CD4-positive, alpha-beta T cell (primary cell): ENCODE measurements at places on chromosomes 11 and 22. TPM values are rescaled to one million over a fixed set of nuclear protein-coding genes. Genes with fewer than 3 reads are reported as not detected.

MUC5AC gene
- total RNA-seq, result not detected

KLHDC7B gene
- total RNA-seq, result 2.3 TPM

MYOD1 gene
- not detected for total RNA-seq

ESAM gene
- total RNA-seq, result 0.38 TPM

DNA sequence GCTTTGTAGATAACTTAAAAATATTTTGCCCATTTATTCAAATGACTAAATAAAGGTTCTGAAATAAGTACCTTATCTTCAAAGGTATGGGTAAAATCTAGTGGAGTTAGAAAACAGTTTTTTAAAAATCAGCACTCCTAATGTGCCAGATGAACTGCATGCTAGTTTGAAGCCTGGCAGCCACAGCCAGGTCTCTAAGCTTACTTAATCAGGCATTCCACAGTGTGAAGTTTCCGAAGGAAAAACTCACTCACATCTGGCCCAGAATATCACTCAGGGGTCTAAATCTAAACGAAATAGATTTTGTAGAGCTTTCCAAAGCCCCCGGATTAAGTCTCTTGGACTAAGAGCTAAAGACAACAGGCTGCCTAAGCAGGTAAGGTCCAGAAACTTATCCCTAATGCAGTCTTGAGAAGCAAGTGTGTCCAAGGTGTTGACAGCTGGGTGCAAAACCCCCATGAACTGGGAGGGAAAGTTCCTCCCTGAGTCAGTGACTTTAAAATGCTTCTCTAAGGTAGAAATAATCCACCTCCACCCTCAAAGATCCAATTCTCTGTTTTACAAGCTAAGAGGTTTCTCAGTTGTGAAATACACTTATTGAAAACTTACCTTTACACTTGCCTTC, 157.6 kb downstream of the FCHSD2 start:
- no peaks in the 10 kb centered on the region for H3K4me1 ChIP-seq
- no peak for DNase-seq
- H3K36me3 ChIP-seq, result peaks cover 31% of the 10 kb centered on the region
- no peaks in the 10 kb centered on the region for H3K27me3 ChIP-seq
- H3K27ac ChIP-seq, result no peak overlapping the region

DNA sequence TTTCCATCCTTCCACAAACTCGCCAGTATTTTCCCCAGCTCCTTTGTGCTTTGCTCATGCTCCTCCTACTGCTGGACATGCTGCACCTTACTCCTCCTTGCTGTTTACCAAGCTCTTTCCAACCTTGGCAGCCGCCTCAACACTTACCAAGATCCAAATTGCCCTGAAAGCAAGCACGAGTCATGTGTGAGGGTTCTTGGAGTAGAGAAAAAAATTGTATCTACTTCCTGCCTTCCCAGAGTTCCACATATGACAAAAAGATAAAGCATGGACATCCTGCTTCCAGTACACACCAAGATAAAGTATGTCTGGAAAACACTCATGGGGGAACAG, 767.5 kb downstream of the NTM start:
- no peak overlapping the region for H3K27ac ChIP-seq
- no peaks in the 10 kb centered on the region for H3K4me1 ChIP-seq
- H3K36me3 ChIP-seq, result no peaks in the 10 kb centered on the region
- H3K4me3 ChIP-seq, result no peak overlapping the region

DNA sequence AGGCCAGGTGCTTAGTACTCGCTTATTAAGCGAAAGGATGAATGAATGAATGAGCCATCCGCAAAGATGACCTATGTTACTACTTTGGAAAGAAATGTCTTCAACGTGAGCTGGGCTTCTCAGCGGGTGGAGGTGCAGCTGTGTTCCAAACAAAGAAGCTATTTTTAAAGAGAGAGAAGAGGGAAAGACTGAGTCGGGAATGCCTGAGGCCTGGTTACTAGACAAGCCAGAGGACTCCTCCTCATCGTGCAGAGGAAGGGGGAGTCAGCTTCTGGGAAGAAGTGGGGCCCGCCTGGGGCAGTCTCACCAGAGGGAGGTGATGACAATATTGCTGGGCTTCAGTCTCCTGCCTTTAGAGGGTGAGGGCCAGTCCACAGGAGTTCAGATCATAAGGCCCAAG, 30.4 kb upstream of the CD5 start:
- H3K4me3 ChIP-seq, result no peak overlapping the region
- peaks cover 73% of the 10 kb centered on the region for H3K4me1 ChIP-seq
- no peak for DNase-seq
- peak overlapping the region; percentile 58 for H3K27ac ChIP-seq
- no peaks in the 10 kb centered on the region for H3K27me3 ChIP-seq

- H3K27ac ChIP-seq, result no peak overlapping the region
- no peaks in the 10 kb centered on the region for H3K27me3 ChIP-seq
- H3K4me1 ChIP-seq, result no peaks in the 10 kb centered on the region
- no peak for DNase-seq
- no peak overlapping the region for H3K4me3 ChIP-seq
- no peaks in the 10 kb centered on the region for H3K36me3 ChIP-seq
Observed at GRCh38 chr22:28589102-28589750, 90.4 kb downstream of the TTC28 start.

GRCh38 chr11:125426818-125427528, 69.1 kb downstream of the FEZ1 start:
- no peak overlapping the region for H3K27ac ChIP-seq
- peaks cover 4% of the 10 kb centered on the region for H3K4me1 ChIP-seq
- H3K36me3 ChIP-seq, result no peaks in the 10 kb centered on the region
- H3K27me3 ChIP-seq, result no peaks in the 10 kb centered on the region
- no peak overlapping the region for H3K4me3 ChIP-seq

GRCh38 chr11:128904656-128905344, 13.6 kb downstream of the KCNJ5 start:
- no peak for DNase-seq
- no peak overlapping the region for H3K27ac ChIP-seq
- peaks cover 22% of the 10 kb centered on the region for H3K4me1 ChIP-seq
- no peaks in the 10 kb centered on the region for H3K36me3 ChIP-seq

- no peak overlapping the region for H3K4me3 ChIP-seq
- H3K27me3 ChIP-seq, result no peaks in the 10 kb centered on the region
- H3K4me1 ChIP-seq, result no peaks in the 10 kb centered on the region
- H3K27ac ChIP-seq, result no peak overlapping the region
- H3K36me3 ChIP-seq, result no peaks in the 10 kb centered on the region
Observed at GRCh38 chr22:37387793-37388192, 39.5 kb downstream of the ELFN2 start.

DNA sequence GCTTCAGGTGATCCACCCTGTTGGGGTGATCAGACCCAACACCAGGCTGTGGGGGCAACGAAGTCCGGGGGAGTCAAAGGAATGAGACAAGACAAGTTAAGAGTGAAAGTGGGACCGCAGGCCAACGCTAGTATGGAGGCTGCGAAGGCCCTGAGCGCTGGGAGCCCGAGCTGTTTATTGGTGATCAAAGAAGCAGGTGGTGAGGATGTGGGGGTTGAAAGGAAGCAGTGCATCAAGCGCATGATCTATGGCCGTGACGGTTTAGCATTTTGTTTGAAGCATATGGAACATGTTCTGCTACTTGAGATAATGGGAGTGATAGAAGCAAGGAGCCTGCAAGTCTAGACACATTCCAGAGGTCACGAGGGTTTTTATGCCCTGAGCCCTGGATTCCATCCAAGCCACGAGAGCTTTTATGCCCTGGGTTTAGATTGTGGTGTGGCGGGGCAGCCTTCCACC, 49.5 kb downstream of the MCHR1 start:
- no peaks in the 10 kb centered on the region for H3K27me3 ChIP-seq
- peak; percentile 80 for DNase-seq
- peaks cover 72% of the 10 kb centered on the region for H3K4me1 ChIP-seq
- H3K4me3 ChIP-seq, result no peak overlapping the region
- H3K27ac ChIP-seq, result peak overlapping the region; percentile 64

- H3K4me1 ChIP-seq, result peaks cover 96% of the 10 kb centered on the region
- peaks cover 96% of the 10 kb centered on the region for H3K27me3 ChIP-seq
- peak overlapping the region; percentile 54 for H3K4me3 ChIP-seq
- DNase-seq, result no peak
Observed at GRCh38 chr11:31813391-31814175, 2.5 kb upstream of the PAX6 start.

DNA sequence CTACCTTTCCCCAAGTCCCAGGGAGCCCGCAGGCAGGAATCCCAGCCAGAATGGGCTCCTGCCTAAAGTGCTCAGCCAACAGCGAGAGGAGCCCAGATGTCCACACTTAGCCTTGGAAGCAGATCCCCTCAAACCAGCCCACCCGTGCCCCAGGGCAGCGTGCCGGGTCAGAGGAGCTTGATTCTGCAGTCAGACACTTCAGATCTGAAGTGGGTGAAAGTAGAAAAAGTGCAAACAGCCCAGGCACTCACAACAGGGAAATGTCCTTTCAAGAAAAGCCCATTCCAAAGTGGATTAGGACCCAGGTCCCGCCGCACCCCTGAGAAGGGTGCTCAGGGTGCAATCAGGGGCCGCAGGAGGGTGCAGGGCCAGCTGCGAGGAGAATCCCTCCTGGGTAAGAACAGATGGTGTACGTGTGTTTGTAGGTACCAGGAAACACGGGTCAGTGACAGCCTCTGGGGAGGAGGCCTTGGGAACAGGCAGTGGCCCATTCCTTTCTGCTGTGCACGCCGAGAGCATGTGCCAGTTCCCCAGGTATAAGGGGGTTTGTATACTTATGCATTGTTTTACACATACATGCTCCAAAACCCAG, 17.7 kb downstream of the ELFN2 start:
- peaks cover 6% of the 10 kb centered on the region for H3K27me3 ChIP-seq
- H3K4me1 ChIP-seq, result peaks cover 12% of the 10 kb centered on the region
- no peak for DNase-seq
- H3K27ac ChIP-seq, result no peak overlapping the region

DNA sequence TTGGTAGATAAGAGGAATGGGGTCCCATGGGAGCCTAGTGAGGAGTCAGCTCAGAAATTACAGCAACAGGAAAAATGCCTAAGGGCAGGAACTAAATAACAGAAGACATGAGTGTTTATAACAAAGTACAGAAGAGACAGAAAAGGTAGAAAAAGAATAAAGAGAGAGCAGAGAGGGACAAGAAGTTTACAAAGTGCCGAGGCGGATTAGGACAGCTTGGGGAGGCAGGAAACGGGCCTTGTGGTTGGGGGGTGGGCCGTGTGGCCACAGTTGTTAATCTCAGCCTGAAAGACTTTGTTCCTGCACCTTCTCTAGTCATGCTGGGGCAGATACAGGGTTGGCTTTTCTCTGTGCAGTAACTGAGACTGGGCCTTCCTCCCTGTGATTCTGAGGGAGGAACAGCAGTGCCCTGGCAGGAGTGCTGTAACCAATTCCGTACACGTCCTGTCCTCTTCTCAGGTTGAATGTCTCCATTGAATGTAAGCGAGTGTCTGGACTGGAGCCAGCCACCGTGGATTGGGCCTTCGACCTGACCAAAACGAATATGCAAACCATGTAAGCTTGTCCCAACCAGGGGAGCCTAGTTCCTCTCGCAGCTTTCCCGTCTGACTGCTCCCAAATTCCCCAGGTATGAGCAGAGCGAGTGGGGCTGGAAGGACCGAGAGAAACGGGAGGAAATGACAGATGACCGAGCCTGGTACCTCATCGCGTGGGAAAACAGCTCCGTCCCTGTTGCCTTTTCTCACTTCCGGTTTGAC, 13.2 kb downstream of the NAA40 start:
- no peaks in the 10 kb centered on the region for H3K27me3 ChIP-seq
- no peak overlapping the region for H3K4me3 ChIP-seq

DNA sequence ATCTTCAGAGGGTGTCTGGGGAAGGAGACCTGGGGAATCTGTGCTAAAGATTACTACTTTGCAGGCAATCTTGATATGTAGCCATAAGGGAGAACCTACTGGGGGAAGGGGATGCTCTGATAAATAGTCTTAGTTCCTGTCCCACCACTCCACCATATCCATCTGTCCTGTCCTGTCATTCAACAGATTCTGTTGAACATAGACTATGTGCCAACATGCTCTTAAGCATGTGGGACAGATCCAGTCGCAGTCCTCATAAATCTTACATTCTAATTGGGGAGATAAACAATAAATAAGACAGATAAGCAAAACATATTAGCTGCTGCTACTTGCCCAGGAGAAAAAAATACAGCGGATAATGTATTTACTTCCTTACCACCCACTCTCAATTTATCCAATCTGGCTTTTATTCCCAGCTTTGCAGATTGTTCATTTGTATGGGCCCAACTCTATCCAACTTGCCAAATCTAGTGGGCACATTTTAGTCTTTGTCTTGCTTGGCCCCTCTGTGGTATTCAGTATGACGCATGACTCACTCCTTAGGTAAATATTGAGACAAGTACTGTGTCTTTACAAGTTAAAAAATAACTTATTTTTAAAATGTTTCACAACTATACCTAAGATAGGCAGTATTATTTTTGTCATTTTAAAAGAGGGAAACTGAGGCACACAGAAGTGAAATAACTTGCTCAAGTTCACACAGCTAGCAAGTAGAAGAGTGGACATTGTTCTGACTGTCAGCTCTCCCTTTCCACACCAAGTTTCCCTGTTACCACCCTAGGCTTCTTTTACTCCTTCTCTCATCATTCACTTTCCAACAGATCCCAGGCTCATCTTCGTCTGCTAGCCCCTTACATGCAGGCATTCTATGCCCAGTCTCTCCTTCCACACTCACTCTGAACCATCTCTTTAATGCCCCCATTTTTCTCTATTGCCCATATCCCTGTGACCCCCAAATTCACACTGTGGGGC, 133.6 kb upstream of the SESN3 start:
- H3K27ac ChIP-seq, result no peak overlapping the region
- H3K4me1 ChIP-seq, result no peaks in the 10 kb centered on the region
- H3K27me3 ChIP-seq, result no peaks in the 10 kb centered on the region
- no peaks in the 10 kb centered on the region for H3K36me3 ChIP-seq
- no peak overlapping the region for H3K4me3 ChIP-seq

DNA sequence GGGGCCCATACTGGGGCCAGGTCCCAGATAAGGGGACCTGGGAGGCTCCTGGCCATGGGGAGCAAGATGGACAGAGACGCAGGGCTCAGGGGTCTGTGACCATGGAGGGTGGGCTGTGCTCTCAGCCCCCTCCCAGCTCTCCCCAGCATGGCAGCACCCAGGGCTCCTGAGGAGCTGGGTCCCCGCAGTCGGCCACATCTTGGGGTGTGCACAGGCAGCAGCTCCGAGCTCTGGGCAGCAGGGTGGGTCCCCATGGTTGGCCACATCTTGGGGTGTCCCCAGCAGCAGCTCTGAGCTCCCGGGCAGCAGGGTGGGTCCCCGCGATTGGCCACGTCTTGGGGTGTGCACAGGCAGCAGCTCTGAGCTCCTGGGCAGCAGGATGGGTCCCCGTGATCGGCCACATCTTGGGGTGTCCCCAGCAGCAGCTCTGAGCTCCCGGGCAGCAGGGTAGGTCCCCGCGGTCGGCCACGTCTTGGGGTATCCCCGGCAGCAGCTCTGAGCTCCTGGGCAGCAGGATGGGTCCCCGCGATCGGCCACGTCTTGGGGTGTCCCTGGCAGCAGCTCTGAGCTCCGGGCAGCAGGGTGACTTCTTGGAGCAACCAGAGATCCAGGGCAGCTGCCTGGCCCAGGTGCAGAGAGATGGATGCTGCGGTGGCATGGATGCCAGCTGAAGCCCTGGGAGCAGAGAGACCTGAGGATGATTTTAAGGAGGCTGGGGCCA, 18.3 kb upstream of the MUC5B start:
- DNase-seq, result no peak
- peaks cover 8% of the 10 kb centered on the region for H3K4me1 ChIP-seq
- H3K4me3 ChIP-seq, result no peak overlapping the region
